ENCODE measurements at places on chromosomes 6 and 20.

GRCh38 chr6:15661853-15662325, 939 bp downstream of the DTNBP1 start:
- no peak for DNase-seq

DNA sequence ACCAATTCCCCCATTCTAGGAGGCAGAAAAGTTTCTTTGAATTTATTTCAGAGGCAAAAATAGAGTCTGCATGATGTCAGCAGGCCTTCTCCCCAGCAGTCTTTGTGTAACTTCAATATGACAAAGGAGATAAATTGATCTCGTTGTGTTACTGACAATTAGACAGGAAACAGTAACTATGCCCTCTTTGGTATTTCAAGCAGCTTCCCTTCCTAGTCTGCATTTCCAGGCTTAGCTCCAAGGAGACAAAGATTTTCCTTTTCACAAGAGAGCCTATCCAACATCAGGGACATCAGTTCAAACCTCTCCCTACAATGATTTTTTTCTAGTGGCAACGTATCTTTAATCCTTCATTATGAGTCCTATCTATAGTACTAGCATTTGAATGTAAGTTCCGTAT, 245.9 kb upstream of the HSF2 start:
- DNase-seq: no peak

DNA sequence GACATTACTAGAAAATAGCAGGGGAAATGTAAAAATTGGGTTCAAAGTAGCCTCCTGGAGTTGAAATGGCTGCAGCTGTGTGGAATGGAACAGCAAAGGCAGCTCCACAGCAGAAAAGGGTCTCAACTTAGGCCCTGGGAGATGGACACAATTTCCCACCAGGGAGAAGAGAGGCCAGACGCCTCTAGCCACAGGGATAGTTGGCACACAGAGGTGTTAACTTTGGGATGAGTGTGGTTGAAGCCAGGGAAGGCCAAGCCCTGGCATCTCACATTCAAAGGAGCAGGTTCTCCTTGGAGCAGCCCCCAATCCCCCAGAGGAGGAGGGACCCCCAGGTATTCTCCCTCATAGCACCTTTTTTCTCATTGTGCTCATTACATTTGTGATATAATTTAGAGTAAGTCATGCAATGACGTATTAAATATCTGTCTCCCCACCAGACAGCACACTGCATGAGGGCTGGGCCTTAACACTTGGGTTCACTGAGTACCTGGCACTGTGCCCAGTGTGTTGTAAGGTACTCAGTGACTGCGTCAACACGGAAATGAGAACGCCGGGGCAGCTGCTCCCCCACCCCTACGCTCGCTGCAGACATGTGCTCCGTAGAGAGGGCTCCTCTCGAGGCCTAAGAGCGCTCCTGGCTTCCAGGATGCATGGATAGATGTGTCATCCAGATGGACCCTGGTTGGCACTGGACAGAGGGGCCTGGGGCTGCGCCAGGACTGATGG, 76.0 kb upstream of the CD93 start:
- no peak for DNase-seq

- no peak for DNase-seq
These were observed 58.3 kb upstream of the HFE start for GRCh38 chr6:26028746-26029569.

- no peak for DNase-seq
These were observed 22.3 kb downstream of the CNKSR3 start for GRCh38 chr6:154488248-154488593.

DNA sequence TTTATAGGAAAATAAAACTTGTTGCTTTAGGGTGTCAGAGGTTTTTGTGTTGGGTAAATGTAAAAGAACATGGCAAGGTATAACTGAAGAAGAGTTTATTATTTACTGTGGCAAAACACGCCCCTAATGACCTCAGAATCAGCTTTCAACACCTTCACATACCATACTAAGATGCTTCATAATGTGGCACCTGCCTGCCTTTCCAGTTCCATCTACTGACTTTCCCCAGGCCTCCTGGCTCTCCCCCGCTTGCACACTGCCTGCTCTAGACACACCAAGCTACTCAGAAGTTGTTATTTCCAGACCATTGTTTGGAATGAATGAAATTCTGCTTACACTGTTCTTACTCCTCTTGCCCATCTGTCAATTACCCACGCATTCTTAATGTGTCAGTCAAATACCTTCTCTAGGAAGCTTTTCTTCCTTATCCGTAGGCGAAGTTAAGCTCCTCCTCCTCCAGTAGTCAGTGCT, 1.8 kb downstream of the TIAM2 start:
- DNase-seq: no peak

DNA sequence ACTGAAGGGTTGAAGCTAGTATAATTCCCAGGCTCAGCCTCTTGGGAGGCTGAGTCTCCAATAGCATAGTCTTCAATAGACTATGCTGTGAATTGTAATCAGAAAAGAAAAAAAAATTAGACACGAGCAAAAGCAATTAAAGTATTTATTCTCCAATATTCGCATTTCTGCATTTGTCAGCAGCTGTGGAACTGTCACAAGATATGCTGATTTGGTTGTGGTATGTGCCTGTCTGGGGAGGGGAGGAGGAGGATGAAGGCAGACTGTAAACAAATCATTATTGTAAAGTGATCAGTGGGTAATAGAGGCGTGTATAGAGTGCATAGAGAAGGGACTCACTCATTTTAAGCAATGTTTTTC, 10.1 kb upstream of the BICRAL start:
- DNase-seq: no peak
